Esophagus muscularis mucosa (tissue), 4 donors: ENCODE measurements at places on chromosomes 5 and 9. TPM values are rescaled to one million over a fixed set of nuclear protein-coding genes. Genes with fewer than 3 reads are reported as not detected.
A peak's percentile ranks its signal among the peaks of the same experiment; 100 is the strongest.

DNA sequence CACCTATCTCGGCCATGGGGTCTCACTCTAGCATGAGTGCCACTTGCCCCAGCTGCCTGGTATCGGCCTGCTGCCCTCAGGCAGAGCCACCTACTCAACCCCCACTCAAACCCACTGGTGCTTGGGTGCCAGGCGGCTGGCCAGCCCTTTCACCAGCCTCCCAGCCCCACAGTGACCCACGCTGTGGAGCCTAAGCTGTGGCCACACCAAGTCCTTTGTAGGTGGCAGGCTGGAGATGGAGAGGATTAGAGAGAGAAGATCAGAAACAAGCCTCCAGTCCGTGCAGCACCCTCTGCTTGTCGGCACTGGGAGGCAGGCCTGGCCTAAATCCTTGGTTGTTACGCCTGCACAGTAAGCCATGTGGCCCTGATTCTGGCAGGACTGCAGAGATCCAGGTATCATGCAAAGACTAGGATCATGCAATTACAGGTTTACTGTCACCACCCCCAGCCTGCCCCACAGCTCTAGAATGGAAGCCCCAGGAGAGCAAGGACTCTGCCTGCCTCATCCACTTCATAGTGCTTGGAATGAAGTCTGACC is 171.7 kb downstream of the COL23A1 start:
- no peak for DNase-seq

GRCh38 chr9:12934545-12935272 is 159.9 kb downstream of the LURAP1L start:
- no peak for DNase-seq

GRCh38 chr5:38845526-38846378 is at the start of gene OSMR:
Gene OSMR, plus strand, starts transcription at chr5:38846012. Its CDS starts 23,033 bp downstream, at chr5:38869045.
- peak; percentile 98 for DNase-seq

The S100Z gene
- total RNA-seq: not detected

DNA sequence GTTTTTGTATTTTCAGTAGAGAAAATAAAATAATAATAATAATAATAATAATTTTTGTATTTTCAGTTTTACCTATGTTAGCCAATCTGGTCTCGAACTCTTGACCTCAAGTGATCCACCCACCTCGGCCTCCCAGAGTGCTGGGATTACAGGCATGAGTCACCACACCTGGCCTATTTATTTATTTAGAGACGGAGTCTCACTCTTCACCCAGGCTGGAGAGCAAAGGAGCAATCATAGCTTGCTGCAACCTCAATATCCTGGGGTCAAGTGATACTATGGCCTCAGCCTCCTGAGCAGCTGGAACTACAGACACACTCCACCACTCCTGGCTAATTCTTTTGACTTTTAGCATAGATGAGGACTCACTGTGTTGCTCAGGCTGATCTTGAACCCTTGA is 167.5 kb downstream of the TLE1 start:
- DNase-seq: no peak

The CDH12 gene
- not detected for total RNA-seq
